ENCODE measurements at places on chromosomes 2 and 18.

GRCh38 chr18:58390399-58390798 lies 238.5 kb downstream of the ALPK2 start:
- no peak for DNase-seq

DNA sequence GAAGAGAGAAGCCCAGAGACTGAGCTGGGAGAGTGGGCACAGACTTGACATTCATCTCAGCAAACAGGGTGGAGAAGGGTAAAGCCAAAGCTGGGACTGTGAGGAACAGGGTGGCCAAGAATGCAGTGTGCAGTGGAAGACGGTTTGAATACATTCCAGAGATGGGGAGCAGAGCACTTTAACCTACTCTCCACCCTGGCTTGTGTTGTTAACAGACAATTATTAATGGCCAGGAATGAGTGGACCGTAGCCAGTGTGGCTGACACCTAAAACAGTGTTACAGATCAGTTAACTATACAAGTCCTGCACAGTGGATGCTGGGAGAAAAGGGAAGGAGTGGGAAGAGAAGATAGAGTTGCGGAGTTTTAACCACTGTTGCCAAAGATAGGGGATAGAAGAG lies 7.4 kb upstream of the NAB1 start:
- DNase-seq, result no peak

DNA sequence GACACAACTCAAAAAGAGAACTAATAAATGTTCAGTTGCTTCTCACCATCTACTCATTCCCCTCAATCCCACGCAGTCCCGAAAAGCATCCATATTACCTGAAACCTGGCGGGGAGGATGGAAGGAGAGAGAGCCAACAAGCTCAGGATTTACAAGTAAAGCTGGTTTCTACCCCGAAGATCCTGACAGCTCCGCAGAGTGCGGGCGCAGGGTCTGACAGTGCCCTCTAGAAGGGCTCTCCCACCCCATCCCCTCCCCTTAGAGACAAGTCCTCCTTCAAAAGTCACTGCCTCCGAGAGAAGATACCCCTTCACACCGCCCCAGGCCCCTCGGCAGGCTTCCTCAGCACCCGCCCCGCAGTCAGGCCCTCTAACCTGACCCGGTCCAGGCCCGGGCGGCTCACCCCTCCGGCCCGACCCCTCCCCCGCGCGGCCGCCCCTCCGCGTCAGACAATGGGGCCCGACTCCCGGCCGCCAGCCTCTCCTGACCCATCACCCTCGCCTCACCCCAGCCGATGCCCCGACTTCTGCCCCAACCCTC lies 550 bp downstream of the RAB1A start:
- peak; percentile 16 for DNase-seq

- no peak for DNase-seq
Measured at GRCh38 chr2:181991171-181991885, 5.7 kb downstream of the PPP1R1C start.

DNA sequence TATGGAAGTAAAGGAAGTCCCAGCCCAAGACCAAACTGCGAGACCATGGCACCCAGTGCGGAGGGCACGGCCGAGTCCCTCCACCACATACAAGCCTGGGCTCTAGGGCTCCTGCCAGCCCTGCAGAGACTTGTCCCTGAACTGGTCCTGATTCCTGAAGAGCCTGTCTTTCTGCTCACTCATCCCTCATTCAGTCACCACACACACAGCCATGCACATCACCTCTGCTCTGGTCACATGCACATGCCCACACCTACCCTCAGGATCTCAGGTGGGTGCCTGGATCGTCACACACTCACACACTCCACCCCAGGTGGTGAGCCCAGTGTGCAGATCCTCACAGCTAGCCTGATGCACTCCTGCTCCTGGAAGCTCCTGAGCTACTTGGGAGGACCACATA lies 71.4 kb upstream of the LAPTM4A start:
- DNase-seq, result no peak

DNA sequence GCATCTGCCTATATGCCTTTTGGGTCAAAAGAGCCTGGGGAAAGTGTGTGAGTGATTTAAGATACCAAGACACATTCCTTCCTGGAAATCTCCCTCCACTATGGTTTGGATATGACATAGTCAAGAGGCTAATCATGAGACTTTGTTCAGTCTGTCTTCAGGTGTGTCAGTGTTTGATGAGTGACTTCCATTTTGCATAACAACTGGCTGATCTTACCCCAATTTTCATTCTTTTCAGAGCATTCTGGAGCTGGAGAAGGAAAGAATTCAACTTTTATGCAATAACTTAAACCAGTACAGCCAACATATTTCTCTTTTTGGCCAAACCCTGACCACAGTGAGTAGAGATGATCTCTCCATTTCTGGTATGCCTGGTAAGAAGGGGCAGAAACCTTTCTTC lies 39.4 kb downstream of the SPC25 start:
- DNase-seq, result no peak

DNA sequence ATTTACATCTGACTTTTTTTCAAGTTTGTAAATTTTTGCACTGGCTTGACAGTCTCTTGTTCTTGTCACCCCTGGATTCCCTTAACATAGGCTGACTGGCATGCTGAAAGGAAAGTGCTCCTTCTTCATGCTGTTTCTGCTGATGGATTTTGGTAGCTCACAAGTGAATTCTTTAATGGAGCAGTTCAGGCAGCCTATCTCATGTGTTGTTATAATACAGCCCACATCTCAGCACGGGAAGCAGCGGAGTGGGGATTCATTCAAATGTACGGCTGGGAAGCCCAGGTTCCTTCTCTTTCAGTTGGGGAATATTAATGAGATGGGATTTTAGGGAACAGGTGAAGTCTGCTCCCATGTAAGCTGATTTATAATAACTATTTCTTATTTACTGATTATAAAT lies 142.8 kb downstream of the CD8B2 start:
- DNase-seq, result no peak

- peak; percentile 9 for DNase-seq
Measured at GRCh38 chr2:121095257-121096080, 189.5 kb downstream of the TFCP2L1 start.

DNA sequence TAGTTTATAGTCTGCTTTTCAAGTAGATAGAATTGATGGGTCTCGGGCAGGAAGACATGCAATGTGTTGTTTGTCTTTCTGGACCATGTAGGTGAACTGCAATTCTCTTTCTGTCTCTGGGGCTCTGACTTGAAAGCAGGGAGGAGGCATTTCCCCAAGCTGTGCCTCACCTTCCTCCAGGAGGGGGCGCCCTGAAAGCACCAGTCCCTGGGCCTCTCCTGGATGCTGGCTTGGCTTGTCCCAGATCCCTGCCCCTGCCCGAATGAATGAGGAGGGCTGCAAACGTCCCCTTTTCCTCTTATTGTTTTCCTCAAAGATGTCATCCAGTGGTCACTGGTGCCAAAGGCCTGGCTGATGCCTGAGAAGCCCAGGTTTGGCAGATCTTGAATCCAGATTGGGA lies 270.6 kb downstream of the CELF4 start:
- DNase-seq, result no peak

DNA sequence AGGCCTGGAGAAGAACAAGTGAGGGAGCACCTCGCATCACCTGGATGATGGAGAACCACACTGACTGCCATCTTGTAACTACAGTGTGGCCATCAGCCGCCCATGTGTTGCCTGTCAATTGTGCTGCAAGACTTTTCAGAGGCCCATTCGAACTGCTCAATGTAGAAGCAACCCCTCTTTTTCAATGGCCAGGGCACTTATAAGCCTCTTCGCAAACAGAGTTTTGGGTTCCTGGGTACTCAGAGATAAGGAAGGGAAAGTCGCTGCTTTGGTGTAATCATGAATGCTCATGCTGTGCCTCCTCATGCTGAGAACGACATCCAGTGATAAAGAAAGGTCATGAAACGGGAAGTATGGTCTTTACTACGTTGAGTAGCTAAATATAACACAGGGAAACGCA lies 143.9 kb upstream of the SLC39A10 start:
- DNase-seq, result no peak

GRCh38 chr2:128420776-128421175 lies 102.1 kb upstream of the HS6ST1 start:
- no peak for DNase-seq

- no peak for DNase-seq
Measured at GRCh38 chr2:128685841-128686496, 367.3 kb upstream of the HS6ST1 start.

- no peak for DNase-seq
Measured at GRCh38 chr2:20539133-20539719, 92.4 kb downstream of the RHOB start.

- DNase-seq, result no peak
Measured at GRCh38 chr2:202632682-202633290, 2.0 kb upstream of the FAM117B start.

DNA sequence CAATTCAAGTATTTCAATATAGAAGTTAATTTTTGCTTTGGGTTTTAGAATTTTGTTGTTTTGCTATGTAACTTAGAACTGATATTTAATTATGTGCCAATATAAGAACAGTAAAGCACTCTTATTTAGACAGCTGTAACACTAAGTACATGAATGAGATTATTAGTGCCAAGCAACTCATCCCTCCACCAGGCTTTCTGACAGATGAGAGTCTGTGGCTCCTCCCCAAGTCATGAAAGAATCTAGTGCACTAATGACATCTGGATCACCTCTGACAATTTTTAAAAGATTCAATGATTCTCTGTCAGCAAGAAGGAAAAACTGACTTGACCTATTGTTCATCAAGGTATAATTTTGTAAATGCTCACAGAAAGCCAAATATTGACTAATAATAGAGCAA lies 67.8 kb downstream of the TMEFF2 start:
- DNase-seq, result no peak

DNA sequence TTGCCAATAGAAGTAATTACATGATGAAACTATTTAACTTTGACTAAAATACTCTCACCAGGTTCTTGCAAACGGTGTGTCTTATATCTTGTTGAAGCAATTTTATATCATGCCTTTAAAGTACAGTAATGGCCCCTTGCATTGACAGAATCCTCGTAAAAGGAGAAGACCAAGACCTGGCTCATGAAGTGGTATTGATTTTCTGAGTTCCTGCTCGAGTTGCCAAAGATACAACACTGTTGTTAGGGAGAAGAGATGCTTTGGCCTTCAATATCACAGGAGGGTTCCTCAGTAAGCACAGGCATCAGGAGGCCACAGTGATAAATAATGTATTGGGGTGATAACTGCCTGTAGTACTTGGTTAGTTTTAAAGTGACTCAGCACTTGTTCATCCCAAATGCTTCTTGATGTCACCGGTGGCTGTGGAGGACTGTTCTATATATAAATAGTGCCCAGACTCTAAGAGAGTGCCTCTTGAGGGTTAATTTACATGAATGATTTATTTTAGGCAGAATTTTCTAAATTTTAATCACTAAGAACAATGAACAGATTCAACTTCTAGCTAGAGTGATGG lies 571.7 kb upstream of the FANCL start:
- DNase-seq, result peak; percentile 64

- DNase-seq, result no peak
Measured at GRCh38 chr2:52594026-52594425, 1173.6 kb upstream of the CHAC2 start.

GRCh38 chr2:227890495-227891079 lies 19.2 kb downstream of the DAW1 start:
- peak; percentile 31 for DNase-seq

DNA sequence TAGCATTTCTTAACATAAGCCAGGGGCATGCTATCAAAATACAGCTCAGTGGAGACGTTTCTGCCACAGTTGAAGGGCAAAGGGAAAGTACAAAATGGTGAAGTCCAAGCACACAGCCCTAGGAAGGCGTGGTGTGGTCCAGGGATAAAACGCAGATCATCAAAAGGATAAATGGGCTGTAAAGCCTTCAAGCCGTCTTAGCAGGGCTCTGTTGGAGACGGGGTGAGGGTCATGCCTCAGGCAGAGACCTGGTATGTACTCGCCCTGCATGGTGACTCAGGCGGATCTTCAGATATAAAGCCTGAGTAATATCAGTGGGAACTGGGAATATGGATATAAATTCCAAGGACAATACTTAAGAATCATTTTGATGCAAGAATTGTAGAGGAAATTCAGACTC lies 61.2 kb downstream of the NGEF start:
- no peak for DNase-seq

DNA sequence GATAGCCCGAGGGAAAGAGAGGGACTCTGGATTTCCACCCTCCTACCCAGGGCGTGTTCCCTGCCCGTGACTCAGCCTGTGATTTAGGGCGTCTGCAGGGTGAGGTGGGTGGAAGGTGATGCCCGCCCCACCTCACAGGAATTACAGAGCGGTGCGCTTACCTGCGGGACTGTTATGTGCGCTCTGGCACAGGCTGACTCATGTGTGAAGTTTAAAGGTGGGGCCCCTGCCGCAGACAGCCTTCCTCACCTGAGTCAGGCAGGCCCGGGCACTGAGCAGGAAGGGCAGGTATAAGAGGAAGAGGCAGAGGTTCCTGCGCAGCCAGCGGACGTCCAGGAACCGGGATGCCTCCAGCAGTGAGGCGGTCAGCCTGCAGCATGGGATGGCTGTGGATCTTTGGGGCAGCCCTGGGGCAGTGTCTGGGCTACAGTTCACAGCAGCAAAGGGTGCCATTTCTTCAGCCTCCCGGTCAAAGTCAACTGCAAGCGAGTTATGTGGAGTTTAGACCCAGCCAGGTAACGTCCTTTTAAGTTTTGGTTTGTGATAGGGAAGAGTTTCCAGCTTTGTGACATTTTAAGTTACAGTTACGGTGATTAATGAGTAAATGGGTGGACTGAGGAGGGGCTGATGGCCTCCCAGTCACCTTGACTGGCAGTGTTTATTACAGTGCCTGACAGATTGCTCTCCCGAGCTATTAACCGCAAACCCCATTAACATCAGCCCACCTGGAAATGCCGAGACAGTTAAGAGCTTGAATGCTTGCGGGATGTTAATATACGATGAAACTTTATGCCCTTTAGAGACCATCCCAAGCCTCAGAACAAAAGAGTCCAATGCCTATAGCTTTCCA lies 141.6 kb upstream of the TTC39C start:
- DNase-seq, result no peak

GRCh38 chr18:44732238-44732563 lies 51.5 kb downstream of the SETBP1 start:
- DNase-seq, result no peak

DNA sequence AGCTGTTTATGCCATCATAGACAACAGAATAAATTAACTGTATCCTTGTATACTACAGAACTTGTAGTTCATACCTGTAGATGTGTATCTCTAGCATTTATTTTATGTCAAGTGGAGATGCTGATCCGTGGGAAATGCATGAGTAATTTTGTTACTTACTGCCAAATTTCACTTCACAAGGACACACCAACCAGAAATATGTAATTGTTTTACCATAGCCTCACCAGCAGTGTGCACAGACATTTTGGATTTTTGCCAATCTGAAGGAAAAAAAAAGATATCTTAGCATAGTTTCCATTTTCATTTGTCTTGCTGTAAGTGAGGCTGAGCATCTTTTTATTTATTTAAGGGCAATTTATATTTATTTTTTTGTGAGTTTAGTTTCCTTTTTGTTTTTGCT lies 265.1 kb upstream of the OSR1 start:
- DNase-seq, result no peak

- DNase-seq, result no peak
Measured at GRCh38 chr2:77839102-77839501, 316.9 kb upstream of the LRRTM4 start.

GRCh38 chr2:43387092-43388062 lies 161.0 kb upstream of the ZFP36L2 start:
- DNase-seq, result no peak

Measured in NCI-H187 (cell line).